Smooth muscle cell of the pulmonary artery (primary cell): ENCODE measurements at places on chromosomes 1 and 21. TPM values are rescaled to one million over a fixed set of nuclear protein-coding genes. Genes with fewer than 3 reads are reported as not detected.

The LGR6 gene
- not detected in 2 replicates for total RNA-seq

The AMY2A gene
- total RNA-seq: not detected in 2 replicates

The NHLH1 gene
- total RNA-seq: 0.07 TPM in 2 replicates

The PDXK gene
- 138 and 187 TPM in 2 replicates for total RNA-seq

The HTR6 gene
- total RNA-seq: 0.07 TPM in 1 of 2 replicates, not detected in the other

The KIF17 gene
- total RNA-seq: 0.39 and 3.3 TPM in 2 replicates

The NUDT4B gene
- 5.0 and 9.8 TPM in 2 replicates for total RNA-seq

The LCE1C gene
- total RNA-seq: not detected in 2 replicates

The SLC2A5 gene
- 3.7 and 25.9 TPM in 2 replicates for total RNA-seq

The OVAAL gene
- total RNA-seq: not detected in 2 replicates

The AMPD1 gene
- not detected in 2 replicates for total RNA-seq

The NES gene
- 43.7 and 57.4 TPM in 2 replicates for total RNA-seq

The OLFML2B gene
- 2.2 and 19.4 TPM in 2 replicates for total RNA-seq

The PAQR6 gene
- total RNA-seq: 0.46 and 0.56 TPM in 2 replicates

The STUM gene
- total RNA-seq: under 0.01 TPM in 2 replicates

The VANGL2 gene
- 0.07 and 0.46 TPM in 2 replicates for total RNA-seq

The MOB3C gene
- 12.7 and 13.2 TPM in 2 replicates for total RNA-seq

The GPR61 gene
- 0.13 TPM in 1 of 2 replicates, not detected in the other for total RNA-seq

The HPDL gene
- 0.33 and 0.86 TPM in 2 replicates for total RNA-seq

The OR2T29 gene
- total RNA-seq: not detected in 2 replicates

The NR1I3 gene
- total RNA-seq: not detected in 2 replicates

The ESRRG gene
- total RNA-seq: not detected in 2 replicates

The KAZN gene
- total RNA-seq: 3.6 and 10.6 TPM in 2 replicates

The CLIC6 gene
- total RNA-seq: not detected in 2 replicates

The FNDC7 gene
- 0.07 and 0.33 TPM in 2 replicates for total RNA-seq

The METTL25B gene
- 12.4 and 15.2 TPM in 2 replicates for total RNA-seq

The COL8A2 gene
- 6.6 and 13.8 TPM in 2 replicates for total RNA-seq

The LAX1 gene
- total RNA-seq: 0.07 and 0.10 TPM in 2 replicates

The SFN gene
- total RNA-seq: 0.20 and 1.2 TPM in 2 replicates

The PTGFR gene
- total RNA-seq: 3.3 and 28.9 TPM in 2 replicates

The RXFP4 gene
- 0.07 TPM in 1 of 2 replicates, not detected in the other for total RNA-seq

The HUNK gene
- total RNA-seq: not detected in 2 replicates

The AMY1C gene
- total RNA-seq: not detected in 2 replicates

The ARHGAP29 gene
- 50.1 and 56.6 TPM in 2 replicates for total RNA-seq

The CHAF1B gene
- 1.2 and 1.6 TPM in 2 replicates for total RNA-seq

The RNF186 gene
- total RNA-seq: not detected in 2 replicates
